ENCODE measurements at places on chromosomes 7 and 10.

DNA sequence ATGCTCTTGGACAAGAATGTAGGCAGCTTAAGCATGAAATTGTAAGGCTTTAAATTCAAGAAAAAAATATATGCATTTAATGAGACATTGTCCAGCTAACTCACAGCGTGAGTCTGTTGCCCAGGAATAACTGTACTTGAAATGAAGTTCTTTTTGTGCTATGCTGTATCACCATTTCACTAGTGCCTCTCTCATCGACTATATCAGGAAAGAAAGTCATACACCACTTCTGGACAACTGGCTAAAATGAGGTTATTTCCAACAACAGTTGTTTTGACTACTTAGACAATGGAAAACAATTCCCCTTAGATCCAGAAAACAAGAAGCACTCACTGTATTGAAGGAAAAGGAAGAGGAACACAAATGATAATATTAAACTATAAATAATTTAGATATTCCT is 251.8 kb downstream of the CRPPA start:
- DNase-seq: no peak

- no peak for DNase-seq
These were observed 330.4 kb upstream of the SEMA3A start for GRCh38 chr7:84524714-84525694.

- DNase-seq: no peak
These were observed 402.8 kb downstream of the DNAJB6 start for GRCh38 chr7:157739650-157740049.

GRCh38 chr7:135790371-135790977 is 41.9 kb upstream of the FAM180A start:
- DNase-seq: no peak

DNA sequence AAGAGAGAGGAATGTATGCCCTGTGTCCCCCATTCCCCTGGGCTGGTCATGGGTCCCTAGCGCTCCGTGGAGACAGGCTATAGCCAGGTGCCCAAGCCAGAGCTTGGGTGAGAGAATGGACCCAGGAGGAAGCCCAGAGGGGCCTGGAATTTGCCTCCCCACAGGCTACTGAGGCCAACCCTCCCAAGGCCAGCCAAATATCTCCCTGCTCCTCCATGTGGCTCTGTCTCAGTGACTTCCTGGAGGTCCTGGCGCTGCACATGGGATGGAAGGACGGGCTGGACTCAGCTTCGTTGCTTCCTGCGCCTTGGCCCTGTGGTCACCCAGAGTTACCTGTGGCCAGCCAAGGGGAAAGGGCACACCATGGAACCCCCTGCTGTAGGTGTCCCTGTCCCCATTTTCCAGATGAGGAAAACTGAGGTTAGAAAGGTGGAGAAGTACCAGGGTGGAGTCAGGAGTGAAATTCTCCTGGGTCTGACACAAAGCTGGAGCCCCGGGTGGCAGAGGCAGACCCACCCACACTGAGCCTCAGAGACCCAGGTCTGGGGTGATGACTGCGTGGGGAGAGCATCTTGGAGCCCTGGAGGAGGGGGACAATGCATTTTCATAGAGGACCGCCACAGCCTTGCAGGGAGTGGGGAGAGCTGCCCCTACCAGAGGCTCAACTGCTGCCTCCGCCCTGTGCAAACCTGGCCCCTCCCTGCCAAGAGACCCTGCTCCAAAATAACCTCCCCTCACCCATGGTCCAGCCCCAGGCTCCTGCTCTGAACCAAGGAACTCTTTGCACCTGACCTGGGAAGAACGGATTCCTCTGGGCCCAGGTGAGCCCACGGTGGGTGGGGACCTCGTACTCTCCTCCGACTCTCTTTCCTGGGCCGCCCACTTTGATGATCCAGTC is 42.6 kb downstream of the TMEM270 start:
- no peak for DNase-seq

GRCh38 chr7:77327067-77327931 is 88.8 kb downstream of the GSAP start:
- DNase-seq: no peak

- DNase-seq: no peak
These were observed 46.1 kb upstream of the ZNF33B start for GRCh38 chr10:42684517-42684916.

- DNase-seq: no peak
These were observed 400.3 kb upstream of the ADARB2 start for GRCh38 chr10:2137549-2138174.

- DNase-seq: no peak
These were observed 186.8 kb downstream of the NXPH1 start for GRCh38 chr7:8620169-8620568.

GRCh38 chr7:121466455-121466854 is 70.3 kb upstream of the FAM3C start:
- no peak for DNase-seq
